ENCODE measurements at places on chromosomes 12 and 14. TPM values are rescaled to one million over a fixed set of nuclear protein-coding genes. Genes with fewer than 3 reads are reported as not detected.

Gene ESR2
- 1.5 TPM for total RNA-seq

Gene DIO3
- total RNA-seq: 1.3 TPM

DNA sequence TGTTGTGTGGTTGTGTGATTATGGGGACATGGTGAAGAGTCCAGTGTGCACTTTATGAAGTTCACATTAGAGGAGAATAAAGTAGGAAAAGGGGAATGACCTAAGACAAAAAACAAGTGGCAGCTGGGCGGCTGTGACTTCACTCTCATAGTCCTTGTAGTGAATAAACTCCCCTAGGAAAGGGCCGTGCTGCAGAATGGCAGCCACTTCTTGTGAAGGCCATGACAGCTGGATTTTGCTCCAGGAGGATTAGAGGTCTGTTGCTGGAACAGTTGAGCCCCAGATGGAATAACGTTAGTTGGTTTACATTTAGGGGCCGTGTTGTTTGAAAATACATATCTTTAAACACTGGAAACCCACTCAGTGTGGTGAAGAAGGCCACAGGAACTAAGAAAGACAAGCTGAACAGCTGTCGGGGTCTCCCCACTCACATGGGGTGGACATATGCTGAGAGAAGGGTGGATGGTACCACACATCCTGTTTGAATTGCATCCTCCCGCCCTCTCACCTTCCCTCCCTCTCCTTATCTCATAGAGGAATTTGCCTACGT, 276.9 kb downstream of the CACNA1C start:
- no peak for DNase-seq

GRCh38 chr12:82047446-82047845, 288.3 kb upstream of the PPFIA2 start:
- DNase-seq: no peak

Gene SPIC
- not detected for total RNA-seq

DNA sequence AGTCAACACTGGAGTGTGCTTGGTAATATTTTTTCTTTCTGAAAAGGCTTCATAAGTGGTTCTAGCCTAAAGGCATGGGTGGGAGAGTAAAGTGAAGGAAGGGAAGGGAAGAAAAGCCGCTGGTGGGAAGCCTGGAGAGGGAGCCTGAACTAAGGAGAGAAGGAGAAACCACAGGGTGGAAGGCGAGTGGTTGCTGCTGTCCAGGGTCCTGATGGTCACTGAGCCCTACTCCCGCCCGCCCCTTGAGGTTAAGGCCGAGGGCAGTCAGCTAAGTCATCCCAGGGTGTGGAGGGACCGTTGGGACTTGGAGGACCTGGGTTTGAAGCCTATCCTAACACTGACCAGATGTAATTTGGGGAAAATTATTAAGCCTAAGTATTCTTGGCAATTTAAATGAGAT, 189.1 kb downstream of the PIWIL1 start:
- DNase-seq: no peak

DNA sequence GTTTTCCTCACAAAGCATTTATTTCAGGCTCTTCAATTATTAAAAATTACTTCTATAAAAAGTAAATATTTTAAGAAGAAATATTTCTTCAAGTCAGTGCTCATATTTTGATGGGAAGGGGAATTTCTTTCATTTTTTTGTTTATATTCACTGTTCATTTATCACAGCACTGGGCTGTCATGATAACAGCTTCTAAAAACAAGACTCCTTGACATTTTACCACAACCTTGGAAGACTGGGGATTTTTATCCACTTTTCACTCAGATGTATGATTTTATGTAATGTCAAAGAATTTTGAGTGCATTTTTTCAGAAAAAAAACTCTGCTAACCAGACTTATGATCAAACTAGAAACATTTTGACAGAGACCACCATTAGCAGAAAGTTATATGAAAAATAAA, 149.7 kb downstream of the PHLDA1 start:
- no peak for DNase-seq

GRCh38 chr14:50064993-50065392, 51.4 kb downstream of the VCPKMT start:
- no peak for DNase-seq

DNA sequence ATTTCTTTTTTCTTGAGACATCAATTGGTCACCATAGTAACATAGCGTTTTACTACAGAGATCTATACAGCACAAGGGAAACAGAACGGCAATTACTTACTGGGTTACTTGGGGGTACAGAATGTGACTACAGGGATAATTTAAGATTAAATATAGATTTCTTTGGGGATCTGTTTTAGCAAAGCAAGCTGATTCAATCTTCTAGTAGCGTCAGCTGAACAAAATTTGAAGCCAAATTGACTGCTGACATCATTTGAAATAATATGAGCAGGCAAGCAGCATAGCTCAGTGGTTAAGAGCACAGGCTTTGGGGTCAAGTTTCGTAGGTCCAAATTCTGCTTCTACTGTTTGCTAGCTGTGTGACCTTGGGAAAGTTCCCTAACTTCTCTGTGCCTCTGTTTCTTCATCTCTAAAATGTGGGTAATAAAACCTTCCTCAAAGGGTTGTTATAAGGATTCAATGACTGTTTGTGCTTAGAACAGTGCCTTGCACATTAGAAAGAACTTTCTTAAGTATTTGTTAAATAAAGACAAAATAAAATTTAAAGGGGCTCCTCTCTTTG, 12.8 kb downstream of the GPR19 start:
- no peak for DNase-seq

DNA sequence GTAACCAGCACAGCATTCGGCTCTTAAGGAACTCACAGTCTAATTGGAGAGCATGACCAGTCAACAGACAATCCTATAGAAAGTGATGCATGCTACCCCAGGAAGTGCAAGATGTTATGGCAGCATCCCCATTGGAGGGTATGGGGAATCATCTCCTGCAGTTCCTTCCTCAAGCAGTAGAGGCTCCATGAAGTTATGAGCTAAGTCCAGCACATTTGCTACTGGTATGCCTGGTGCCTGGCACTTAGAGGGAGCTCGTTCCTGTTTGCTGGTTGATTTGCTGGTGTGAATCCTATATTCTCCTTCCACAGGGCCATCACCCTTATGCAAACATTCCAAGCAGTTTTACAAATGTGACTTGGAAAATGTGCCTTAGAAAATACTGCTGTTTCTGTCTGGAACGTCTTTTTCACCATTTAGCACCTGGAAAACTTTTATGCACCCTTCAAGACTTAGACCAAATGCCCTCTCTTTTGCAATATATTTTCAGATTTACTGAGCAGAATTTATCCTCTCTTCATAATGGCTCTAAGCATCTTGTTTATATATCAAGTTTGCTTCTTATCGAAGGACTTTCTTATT, 136.1 kb upstream of the WSCD2 start:
- no peak for DNase-seq

DNA sequence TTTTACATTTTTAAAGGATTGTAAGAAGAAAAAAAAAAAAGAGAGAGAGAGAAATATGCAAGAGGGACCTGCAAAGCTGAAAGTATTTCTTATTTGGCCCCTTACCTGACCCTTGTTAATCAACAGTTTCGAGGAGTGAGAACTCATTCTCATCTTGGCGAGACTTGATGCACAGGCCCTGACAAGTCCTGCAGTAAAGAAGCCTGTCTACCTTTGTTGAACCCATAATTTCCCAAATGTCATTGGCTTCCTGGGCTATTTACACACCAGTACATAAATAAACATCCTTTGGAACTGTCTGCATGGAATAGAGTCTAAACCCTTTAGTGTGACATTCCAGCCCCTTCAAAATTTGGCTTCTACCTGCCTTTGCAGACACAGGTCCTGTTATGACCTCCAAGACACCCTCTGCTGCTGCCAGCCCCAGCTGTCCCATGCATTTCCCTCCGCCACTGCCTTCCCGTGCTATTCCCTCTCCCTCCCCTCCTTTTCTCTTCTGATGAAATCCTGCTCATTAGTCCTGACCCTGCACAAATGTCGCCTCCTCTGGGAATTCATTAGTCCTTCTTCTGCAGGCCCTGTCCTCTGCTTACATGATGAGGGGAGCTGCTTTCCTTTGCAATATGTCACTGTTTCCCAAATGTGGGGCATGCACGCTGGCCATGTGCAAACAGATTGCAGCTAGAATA, 35.1 kb downstream of the MYL2 start:
- no peak for DNase-seq

- no peak for DNase-seq
Observed at GRCh38 chr12:59890896-59891579, 295.2 kb downstream of the SLC16A7 start.

DNA sequence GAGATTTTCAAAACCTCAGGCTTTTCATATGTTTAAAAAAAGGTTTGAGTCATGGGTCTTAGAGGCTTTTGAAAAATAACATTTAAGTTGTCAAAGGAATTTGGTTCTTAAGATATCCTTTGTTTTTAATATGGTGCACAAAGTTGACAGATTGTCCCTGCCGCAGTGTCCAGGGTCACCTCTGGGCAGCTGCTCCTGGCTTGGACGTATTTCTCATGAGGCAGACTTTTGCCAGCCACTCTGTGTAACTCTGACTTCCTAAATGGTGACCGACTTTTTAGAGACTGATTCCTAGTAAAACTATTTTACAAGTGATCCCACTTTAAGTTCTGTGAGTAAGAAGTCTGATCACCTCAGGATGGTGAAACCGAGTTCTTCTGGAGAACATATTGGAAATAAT, 27.5 kb downstream of the XRCC3 start:
- no peak for DNase-seq

All from breast epithelium (tissue), 4 donors.